ENCODE measurements at places on chromosomes 4 and X.

DNA sequence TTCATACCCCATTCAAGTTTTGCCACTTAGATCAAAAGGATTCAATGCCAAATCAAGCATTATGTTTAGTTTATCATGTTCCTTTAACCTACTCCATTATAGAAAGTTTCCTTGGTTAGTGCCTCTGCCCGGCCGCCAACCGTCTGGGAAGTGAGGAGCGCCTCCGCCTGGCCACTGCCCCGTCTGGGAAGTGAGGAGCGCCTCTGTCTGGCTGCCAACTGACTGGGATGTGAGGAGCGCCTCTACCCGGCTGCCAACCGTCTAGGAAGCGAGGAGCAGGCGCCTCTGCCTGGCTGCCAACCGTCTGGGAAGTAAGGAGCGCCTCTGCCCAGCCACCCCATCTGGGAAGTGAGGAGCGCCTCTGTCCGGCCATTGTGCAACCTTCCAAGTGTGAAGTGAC is 36.3 kb upstream of the PDGFRA start:
- no peak for DNase-seq

- DNase-seq, result no peak
These were observed 145.4 kb downstream of the EMCN start for GRCh38 chr4:100372432-100372831.

- no peak for DNase-seq
These were observed 32.6 kb upstream of the PHF8 start for GRCh38 chrX:54076903-54077302.

DNA sequence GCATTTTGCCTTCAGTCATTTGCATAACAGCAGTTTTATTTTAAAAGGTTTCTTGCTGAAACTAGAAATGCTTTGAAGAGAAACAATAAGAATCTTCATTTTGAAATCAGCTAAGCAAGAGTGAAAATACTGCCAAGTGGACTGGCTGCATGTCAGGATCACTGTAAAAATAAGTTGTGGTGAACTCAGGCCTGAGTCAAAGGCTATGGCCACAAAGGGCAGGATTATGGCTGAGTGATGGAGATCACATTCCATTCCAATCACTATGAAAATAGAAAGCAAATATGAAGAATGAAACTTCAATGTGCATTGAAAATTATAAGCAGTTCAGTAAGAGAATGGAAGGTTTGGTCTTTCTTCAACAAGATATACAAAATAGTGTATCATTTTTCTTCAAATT is 224.5 kb downstream of the PCDH18 start:
- DNase-seq, result no peak

GRCh38 chrX:124263743-124264142 is 68.7 kb upstream of the TEX13D start:
- DNase-seq, result no peak

GRCh38 chr4:162229670-162230069 is 65.9 kb upstream of the FSTL5 start:
- DNase-seq, result no peak

DNA sequence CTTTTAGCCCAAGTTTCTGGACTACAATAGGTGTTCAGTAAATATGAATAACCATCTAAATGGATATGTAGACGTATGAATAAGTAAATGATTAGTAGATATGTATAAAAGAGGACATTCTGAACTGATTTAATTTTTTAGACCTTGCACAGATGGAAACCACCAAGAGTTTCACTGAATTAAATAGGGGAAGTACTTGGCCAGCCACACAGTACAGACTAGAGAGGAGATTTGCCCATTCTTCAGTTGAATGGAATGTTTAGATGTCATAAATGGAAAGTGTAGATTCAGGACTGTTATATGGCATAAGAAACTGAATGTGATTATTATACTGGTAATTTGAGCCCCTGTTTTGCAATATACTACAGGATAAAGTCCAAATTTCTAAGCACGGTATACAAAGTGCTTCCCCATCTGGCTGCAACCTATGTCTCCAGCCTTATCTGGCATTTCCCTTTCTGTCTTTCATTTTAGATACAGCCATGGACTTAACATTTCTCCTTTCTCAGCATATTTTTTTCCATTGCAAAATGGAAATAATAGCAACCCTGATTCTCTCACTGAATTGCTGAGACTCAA is 137.8 kb upstream of the HS3ST1 start:
- no peak for DNase-seq

GRCh38 chr4:103075435-103075893 is 1.1 kb downstream of the SLC9B2 start:
- no peak for DNase-seq

GRCh38 chr4:163866728-163867315 is 372.3 kb downstream of the TMA16 start:
- DNase-seq, result no peak

GRCh38 chr4:41963105-41963504 is 18.5 kb upstream of the DCAF4L1 start:
- DNase-seq, result peak; percentile 60

DNA sequence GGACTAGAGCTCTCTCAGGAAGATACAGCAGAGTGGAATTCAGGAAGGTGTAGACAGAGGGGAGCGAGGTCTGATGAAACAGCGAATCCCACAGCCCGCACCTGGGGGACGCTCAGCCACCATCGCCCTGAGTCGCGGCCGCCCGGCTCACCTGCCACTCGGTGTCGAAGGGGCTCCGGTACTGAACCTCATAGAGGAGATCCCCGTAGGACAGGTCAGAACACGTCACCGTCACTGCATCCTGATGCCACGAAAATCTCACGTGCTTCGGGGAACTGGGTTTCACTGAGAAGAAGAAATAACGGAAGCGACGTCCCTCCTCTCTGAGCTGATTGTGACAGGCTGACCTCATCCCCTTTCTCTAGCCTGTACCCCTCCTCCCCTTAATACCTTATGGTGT is 10.2 kb downstream of the CRLF2 start:
- no peak for DNase-seq

- peak; percentile 25 for DNase-seq
These were observed 114.9 kb downstream of the VSIG4 start for GRCh38 chrX:65925005-65925404.

DNA sequence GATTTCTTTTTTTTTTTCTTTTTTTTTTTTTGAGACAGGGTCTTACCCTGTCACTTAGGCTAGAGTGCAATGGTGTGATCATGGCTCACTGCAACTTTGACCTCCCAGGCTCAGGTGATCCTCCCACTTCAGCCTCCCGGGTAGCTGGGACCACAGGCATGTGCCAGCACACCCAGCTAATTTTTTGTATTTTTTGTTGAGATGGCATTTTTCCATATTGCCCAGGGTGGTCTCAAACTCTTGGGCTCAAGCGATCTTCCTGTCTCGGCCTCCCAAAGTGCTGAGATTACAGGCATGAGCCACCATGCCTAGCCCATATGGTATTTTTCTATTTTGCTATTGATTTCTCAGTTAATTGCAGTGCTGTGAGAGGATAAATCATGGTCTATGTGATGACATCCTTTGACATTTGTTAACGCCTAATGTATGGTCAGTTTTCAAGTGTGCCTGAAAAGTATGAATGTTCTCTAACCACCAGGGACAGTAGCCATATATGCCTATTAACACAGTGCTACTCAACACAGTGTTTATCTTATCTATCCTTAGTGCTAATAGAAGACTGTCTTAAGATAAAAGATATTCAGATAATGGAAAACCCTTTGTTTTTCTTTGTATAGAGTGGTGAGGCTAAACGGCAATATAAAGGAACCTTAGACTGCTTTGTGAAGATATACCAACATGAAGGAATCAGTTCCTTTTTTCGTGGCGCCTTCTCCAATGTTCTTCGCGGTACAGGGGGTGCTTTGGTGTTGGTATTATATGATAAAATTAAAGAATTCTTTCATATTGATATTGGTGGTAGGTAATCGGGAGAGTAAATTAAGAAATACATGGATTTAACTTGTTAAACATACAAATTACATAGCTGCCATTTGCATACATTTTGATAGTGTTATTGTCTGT is 9.1 kb upstream of the HSPA4L start:
- no peak for DNase-seq
